ENCODE measurements at places on chromosomes 11 and 22.

GRCh38 chr11:118217575-118217974 lies 7.2 kb downstream of the JAML start:
- no peak for DNase-seq

- DNase-seq: no peak
These were observed 206.5 kb upstream of the PDGFD start for GRCh38 chr11:104370478-104370877.

DNA sequence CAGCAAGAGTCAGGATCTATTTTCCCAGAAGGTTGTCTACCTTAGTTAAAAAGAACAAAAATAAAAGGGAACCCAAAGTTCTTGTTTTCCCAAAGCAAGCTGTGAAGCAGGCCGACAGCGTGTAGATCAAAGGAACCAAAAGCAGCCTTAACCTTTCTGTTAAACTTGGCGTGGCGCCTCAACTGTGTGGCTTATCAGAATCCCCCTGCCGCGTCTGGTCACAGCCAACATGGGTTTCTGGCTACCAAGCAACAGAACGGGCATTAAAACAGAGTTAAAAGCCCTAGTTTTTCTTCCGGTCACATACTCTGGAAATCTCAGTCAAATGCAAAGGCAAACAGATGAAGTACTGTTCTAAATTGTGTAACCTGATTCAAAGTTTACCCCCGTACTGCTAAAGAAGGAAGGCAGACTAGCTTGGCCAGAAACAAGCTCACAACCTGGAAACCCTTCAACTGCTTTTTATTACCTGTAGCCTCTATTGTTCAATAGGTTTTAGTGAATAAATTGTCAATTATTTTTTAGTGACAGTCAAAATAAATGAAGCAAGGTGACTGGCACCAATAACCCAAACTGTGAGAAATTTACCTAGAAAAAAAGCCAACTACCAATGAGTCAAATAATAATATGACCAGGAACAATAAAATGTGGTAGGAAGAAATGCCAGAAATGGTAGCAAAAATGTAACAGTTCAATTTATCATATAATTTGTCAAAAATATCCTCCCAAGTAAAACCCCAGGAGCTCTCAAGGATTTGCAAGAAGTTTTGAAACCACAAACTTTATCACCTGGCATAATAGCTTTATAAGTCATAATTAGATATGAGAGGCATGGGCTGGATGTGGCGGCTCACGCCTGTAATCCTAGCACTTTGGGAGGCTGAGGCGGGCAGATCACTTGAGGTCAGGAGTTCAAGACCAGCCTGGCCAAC lies 21.4 kb downstream of the CHKA start:
- DNase-seq: no peak

GRCh38 chr11:11543656-11544055 lies 78.1 kb downstream of the GALNT18 start:
- DNase-seq: no peak
